Naive thymus-derived CD8-positive, alpha-beta T cell (primary cell): ENCODE measurements at places on chromosomes 7 and 10. TPM values are rescaled to one million over a fixed set of nuclear protein-coding genes. Genes with fewer than 3 reads are reported as not detected.

The BLNK gene
- 5.6 TPM for total RNA-seq

The MAD1L1 gene
- 84.5 TPM for total RNA-seq

The TMEM26 gene
- total RNA-seq, result not detected

The WNT8B gene
- total RNA-seq, result not detected

The VAX1 gene
- not detected for total RNA-seq

The SH2D4B gene
- 0.11 TPM for total RNA-seq

The PNLIPRP2 gene
- total RNA-seq, result not detected

The AUTS2 gene
- 3.0 TPM for total RNA-seq

The CTAGE8 gene
- total RNA-seq, result 1.2 TPM

The DPP6 gene
- not detected for total RNA-seq

The WASHC2C gene
- 69.1 TPM for total RNA-seq

The CDK6 gene
- total RNA-seq, result 12.4 TPM

The COBL gene
- total RNA-seq, result not detected

The OR13A1 gene
- total RNA-seq, result 0.29 TPM

The ARHGAP12 gene
- 35.0 TPM for total RNA-seq

The STEAP1B gene
- total RNA-seq, result not detected

The NHLRC2 gene
- total RNA-seq, result 22.7 TPM

The OR2A12 gene
- not detected for total RNA-seq

The CISD1 gene
- 9.7 TPM for total RNA-seq

The MET gene
- total RNA-seq, result not detected

The TMEM213 gene
- total RNA-seq, result not detected

The INHBA gene
- total RNA-seq, result not detected

The LEP gene
- not detected for total RNA-seq

The RPEL1 gene
- not detected for total RNA-seq

The OR2A1 gene
- total RNA-seq, result not detected

The ATOH7 gene
- not detected for total RNA-seq

The OR6V1 gene
- total RNA-seq, result not detected

The EN2 gene
- not detected for total RNA-seq

The DOCK1 gene
- not detected for total RNA-seq
